COLO829 (cell line): ENCODE measurements at places on chromosomes 16 and 17.

DNA sequence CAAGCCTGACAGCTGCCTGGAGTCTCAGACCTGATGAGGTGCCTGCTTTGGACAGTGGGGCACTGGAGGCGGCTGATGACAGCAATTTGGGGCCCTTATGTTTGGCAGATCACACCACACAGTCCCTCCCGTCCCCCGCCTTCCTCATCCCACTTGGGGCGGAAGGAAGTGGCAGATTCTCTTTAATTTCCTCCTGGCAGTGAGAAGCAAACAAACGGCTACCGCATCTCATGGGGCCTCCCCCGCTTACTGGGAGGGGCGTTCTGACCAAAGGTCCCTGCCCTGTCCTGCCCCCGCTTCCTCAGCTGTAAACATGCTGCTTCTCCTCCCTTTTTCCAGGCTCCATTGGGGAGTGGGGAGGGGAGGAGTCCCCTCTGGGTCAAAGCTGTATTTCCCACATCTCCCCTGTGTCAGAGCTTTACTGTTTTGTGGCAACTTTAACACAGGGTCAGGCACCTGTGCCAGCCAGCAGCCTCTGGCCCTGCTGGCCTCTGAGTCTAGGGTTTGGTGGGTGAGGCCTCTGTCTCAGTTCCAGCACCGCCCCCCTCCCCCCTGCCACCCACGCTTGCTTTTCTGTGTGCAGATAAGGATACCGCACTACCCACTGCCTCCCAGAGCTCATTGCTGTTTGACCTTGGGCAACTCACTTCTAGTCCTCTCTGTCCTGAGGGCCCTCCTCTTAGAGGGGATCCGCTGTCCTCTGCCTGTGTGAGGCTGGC, 5.4 kb upstream of the NFATC3 start:
- no peak for DNase-seq

GRCh38 chr17:13374203-13375143, 227.3 kb downstream of the HS3ST3A1 start:
- DNase-seq, result no peak

DNA sequence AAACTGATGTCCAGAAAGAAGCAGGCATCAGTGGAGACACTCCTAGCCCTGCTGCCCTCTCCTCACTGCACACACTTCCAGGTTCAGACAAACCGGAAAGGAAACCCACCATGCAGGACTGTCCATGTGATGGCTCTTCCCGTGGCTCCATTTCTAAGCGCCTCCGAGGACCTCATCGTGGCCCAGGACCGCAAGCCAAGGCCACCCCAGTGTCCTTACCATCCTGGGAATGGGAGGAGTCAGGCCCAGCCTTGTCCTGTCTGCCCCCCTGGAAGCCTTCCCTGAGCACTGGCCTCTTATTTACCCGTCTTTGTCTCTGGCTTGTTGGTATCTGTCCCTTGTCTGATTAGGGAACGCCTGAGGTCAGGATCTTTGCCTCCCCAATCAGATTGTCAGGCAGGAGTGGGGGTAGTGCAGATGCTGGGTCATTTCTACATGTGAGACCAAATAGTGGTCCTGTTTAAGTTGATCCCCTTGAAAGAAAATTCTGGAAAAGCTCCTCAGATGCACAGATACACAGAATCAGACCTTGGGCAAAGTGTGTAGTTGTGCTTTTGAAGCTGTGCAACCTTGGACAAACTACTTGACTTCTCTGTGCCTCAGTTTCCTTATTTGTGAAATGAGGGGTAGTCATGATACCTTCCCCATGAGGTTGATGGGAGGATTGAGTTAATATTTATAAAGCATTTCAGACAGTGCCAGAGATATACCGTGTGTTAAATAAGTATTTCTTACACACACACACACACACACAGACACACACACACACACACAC, 744 bp downstream of the TAC4 start:
- DNase-seq, result no peak

GRCh38 chr16:11658896-11659708, 9.2 kb upstream of the SNN start:
- DNase-seq, result no peak

GRCh38 chr17:27430882-27431491, 25.3 kb upstream of the KSR1 start:
- no peak for DNase-seq

- DNase-seq, result no peak
Measured at GRCh38 chr16:66553223-66553622, 847 bp downstream of the CKLF start.

DNA sequence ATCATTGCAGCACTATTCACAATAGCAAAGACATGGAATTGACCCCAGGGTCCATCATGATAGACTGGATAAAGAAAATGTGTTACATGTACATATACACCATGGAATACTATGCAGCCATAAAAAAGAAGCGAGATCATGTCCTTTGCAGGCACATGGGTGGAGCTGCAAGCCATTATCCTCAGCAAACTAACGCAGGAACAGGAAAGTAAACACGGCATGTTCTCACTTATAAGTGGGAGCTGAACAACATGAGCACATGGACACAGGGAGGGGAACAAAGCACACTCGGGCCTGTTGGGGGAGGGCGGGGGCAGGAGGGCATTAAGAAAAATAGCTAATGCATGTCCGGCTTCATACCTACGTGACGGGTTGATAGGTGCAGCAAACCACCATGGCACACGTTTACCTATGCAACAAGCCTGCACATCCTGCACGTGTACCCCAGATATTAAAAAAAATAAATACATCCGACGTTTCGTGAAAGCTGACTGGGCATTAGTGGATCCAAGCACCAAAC, 28.9 kb downstream of the ZNF778 start:
- no peak for DNase-seq

DNA sequence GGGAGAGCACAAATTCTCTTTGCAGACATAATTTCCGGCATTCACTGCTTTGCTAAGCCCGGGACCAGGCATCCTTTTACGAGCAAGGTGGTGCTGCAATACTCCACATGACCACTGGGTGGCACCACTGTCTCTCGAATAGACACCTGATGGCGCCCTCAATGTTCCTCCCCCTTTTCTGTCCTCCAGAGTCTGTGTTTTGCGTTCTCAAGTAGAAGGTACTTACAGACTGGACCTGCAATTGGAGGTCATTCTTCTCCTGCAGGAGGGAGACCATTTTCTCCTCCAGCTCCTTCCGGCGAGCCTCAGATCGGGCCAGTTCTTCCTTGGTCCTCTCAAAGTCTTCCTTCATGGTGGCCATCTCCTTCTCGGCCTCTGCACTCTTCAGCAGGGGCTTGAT, 45.2 kb downstream of the MYH13 start:
- DNase-seq, result peak; percentile 83

- no peak for DNase-seq
Measured at GRCh38 chr17:69078864-69079263, 18.1 kb upstream of the ABCA9 start.

- DNase-seq, result no peak
Measured at GRCh38 chr17:74012465-74012864, 191.0 kb upstream of the RPL38 start.

DNA sequence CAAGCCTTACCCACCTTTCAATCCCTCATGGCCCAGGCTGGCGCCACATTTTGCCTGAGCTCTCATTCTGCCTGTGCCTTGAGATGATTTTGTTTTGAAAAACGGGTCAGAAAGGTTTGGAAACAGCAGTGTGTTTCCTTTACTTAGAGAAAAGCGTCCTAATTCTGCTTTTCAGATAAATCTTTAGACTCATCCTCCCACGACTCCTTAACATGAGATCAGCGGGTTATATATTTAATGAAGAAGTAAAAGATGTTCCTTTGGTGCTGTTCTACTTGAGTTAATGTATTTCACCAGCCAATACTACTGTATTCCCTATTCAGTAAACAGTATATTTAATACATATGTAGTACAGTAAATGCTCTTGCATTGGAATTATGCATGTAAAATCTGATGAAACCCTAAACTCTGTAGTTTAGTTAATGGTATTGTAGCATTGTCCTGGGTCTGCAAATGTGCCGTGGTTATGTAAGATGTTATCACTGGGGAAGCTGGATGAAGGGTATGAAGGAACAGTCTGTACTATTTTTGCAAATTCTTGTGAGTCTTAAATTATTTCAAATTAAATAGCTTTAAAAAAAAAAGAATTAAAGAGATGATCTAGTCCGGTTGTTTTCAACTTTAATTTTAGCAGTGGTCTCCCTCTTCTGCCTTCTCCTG, 199.4 kb upstream of the CACNG5 start:
- DNase-seq, result no peak

- DNase-seq, result peak; percentile 48
Measured at GRCh38 chr16:35102780-35103403, 1643.5 kb downstream of the TP53TG3F start.

DNA sequence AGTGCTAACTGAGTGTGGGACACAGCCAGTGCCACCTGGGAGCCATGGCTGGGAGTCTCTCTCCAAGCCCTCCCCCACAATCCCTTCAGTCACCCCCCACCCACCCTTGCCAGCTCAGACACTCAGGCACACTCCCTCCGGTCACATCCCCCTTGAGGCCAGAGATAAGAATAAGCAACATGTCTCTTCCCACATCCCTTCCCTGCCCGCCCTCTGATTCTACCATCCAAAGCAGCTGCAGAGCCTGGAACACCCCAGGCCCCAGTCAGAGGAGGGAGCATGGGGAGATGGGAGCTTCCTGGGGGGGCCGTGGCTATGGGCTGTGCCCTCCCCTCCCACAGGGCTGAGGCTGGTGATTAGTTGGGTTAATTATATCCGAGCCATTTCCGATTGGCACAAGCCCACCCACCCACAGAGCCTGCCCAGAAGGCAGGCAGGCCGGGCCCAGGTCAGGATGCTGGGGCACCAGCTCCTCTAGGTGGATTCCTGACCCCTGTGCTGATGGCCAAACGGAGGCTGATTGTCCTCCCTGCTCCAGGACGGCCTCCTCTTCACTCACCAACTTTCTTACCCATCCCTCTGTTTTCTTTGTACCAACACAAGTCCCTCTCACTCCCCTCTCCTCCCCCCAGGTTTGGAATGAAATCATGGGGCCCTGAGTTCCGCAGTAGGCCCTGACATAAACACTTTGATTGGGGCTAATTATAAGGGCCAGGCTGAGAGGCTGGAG, 28.6 kb upstream of the MEIOC start:
- no peak for DNase-seq

DNA sequence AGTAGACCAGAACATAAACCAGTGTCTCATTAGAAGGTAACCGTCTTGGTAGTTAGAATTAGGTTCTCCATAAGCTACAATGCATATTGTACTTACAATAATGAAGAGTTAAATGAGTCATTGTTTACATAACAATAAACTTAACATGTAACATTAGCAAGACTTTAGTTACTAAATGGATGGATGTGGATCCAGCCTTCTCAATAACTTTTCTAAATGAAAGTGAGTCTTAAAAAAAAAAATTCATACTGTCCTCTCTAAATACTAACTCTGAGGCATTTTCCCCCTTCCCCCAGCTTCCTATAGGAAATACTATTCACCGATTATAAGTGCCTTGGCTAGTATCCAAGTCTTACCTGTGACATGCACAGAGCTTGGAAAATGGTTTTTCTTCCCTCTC, 155.3 kb downstream of the CYB561 start:
- DNase-seq, result no peak

DNA sequence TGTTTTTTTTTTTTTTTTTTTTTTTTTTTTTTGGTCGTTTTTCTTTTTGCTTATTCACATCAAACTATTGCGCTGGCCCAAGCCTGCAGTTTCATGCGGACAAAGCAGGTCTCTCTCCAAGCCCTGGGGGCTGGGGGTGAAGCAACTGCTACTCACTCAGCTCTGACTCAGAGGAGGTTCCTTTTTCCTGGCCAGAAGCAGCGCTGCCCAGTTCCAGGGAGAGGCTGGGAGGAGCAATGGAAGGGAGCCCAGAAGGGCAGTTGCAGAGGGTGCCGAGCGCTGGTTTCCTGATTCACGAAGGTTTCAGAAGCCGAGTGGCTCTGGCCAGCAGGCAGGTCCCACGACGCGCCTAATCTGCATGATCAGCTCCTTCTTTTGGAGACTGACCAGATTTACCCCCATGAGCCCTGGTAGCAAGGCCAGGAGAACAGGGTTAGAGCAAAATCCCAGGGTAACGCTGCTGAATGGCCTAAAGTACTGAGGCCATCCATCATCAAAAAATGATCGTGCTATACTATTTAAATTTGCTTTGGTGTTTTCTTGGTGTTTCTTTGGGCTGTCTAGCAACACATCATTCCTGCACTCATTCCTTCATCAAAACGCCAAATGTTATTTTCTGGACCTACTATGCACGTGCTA, 144.7 kb upstream of the SOX9 start:
- peak; percentile 71 for DNase-seq

DNA sequence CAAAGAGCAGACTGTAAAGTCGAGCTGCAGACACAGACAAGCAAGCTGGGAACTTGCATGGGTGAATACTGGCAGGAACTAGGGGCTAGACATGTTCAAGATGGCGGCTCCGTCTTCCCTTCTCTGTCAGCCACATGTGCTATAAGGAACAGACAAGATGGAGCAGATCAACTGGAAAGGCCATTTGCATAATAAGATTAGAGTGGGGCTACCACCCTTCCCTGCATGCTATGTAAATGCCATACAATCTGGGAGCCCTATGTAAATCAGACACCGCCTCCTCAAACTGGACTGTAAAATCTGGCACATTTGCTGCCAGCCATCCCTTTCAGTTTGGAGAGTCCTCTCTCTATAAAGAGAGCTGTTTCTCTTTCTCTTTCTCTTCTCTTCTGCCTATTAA, 640.1 kb upstream of the CDH8 start:
- no peak for DNase-seq

DNA sequence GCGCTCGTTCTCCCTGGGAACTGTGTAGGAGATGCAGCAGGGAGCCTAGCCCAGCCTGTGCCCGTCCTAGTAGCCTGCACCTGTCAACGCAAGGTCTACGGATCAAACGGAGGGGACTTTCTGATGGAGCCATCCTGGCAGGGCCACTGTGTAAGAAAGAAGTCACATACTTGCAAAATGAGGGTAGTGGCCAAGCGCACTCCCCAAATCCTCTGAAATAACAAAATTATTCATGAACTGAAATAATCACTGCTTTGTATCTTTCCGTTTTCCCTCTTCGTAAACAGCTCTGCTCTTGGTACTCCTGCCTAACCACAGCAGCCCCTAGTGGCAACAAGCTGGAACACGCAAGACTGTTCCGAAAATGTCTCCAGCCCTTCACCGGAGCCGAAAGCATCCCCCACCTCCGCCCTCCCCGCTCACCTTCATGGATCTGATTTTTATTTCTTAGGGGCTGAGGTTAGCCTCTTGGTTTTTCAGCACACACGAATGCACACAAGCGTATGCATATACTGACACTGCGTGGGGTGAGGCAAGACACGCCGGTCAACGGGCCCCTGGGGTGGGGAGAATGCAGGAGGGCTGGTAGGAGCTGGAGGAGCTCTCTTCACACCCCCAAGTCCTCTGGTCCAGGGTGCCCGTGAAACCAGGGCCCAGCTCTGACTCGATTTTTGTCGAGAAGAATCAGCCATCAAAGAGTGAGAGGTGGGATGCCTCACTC, 100.8 kb downstream of the ABCC12 start:
- peak; percentile 13 for DNase-seq

DNA sequence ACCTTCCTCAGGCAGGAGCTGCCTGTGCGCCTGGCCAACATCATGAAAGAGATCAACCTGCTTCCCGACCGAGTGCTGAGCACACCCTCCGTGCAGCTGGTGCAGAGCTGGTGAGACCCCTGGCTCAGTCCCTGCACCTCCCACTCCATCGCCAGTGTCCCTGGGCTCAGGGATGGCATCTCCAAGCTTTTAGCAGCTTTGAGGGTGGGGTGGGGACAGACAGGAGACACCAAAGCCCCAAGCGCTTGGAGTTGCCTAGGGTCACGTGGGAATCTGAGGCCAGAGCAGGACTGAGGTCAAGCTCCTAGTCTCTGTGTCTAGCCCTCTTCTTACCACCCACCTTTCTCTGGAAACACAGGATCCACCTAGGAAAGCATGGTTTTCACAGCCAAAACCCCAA, 2.3 kb downstream of the PDK2 start:
- DNase-seq, result no peak
